ENCODE measurements at places on chromosomes 1 and 21.
A peak's percentile ranks its signal among the peaks of the same experiment; 100 is the strongest.

- peak; percentile 57 for DNase-seq
These were observed 17.4 kb downstream of the TIAM1 start for GRCh38 chr21:31326522-31327242.

- DNase-seq = no peak
These were observed 7.4 kb downstream of the STX6 start for GRCh38 chr1:181015251-181015615.

GRCh38 chr1:63323865-63324778 lies 1.8 kb downstream of the FOXD3 start:
- peak; percentile 20 for DNase-seq

GRCh38 chr1:226474443-226475141 lies 66.7 kb upstream of the PARP1 start:
- no peak for DNase-seq

GRCh38 chr1:102186536-102186935 lies 189.8 kb upstream of the OLFM3 start:
- DNase-seq = no peak

DNA sequence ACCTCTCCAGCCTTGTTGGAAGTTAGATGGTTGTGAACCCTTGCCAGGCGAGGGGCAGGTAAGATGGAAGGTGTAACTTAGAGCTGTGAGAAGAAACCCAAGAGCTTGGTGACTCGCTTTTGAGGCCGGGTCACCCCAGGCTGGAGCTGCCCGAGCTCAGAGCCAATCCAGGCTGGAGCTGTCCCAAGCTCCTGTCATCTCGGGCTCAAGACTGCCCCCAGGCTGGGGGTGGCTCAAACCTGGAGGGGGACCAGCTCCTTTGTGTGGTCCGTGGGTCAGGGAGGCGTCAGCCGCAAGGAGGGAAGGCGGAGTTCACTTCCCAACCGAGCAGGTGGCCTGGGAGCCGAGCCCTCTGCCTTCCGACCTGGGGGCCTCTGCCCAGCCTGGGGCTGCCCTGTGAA lies 2.0 kb downstream of the HUNK start:
- DNase-seq = peak; percentile 44

GRCh38 chr21:43727519-43728153 lies 8.7 kb downstream of the PDXK start:
- no peak for DNase-seq

- DNase-seq = no peak
These were observed 1328.6 kb downstream of the MRPL39 start for GRCh38 chr21:24278711-24279110.

DNA sequence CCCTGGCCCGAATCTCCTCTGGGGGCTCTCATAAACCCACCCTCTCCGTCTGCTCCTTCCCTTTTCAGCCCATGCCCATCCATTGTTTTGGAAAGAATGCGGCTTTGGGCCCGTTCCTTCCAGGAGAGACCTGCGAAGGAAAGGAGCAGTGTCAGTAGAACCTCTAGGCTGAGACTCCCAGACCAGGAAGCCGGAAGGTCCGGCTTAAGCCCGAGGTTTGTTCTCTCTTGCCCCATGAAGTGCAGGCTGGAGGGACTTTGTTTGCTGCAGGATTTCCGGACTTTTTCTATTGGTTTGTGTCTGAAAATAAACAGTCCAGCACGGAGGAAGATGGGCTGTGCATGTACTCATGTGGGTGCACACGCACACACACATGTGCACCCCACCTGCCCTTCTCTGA lies 49.8 kb downstream of the ELK4 start:
- DNase-seq = no peak

GRCh38 chr1:118201524-118201923 lies 16.5 kb upstream of the SPAG17 start:
- no peak for DNase-seq

- peak; percentile 89 for DNase-seq
These were observed 386.2 kb upstream of the ADGRL2 start for GRCh38 chr1:81414488-81415015.

DNA sequence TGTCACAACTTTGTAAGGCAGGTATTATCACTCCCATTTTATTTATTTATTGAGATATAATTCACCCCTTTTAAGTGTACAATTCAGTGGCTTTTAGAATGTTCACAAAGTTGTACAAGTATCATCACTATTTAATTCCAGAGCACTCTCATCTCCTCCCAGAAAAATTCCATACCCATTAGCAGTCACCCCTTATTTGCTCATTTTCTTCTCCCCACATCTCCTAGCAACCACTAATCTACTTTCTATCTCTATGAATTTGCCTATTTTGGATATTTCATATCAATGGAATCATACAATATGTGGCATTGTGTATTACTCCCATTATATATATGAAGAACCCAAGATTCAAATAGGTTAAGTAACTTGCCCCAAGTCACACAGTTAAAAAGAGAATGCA lies 7.0 kb downstream of the DSTYK start:
- DNase-seq = no peak

DNA sequence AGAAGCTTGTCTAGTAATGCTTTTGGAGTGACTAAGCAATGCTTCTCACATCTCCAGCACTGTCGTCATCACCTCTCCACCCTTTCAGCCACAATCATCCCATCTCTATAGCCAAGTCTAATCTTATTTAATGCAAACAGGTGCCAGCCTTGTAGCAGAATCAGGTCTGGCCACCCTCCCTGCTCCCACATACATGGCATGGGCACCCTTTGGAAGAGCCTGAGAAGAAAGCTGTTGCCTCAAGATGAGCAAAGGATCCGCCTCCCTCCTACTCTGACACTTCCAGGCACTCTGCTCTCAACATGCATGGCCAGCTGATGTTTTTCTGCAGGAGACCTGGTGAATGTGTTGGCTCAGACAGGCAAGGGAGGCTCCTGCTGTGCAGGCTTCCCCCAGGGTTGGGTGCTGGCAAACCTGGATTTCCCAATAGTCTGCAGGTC lies 113.1 kb upstream of the GRIK3 start:
- DNase-seq = no peak

DNA sequence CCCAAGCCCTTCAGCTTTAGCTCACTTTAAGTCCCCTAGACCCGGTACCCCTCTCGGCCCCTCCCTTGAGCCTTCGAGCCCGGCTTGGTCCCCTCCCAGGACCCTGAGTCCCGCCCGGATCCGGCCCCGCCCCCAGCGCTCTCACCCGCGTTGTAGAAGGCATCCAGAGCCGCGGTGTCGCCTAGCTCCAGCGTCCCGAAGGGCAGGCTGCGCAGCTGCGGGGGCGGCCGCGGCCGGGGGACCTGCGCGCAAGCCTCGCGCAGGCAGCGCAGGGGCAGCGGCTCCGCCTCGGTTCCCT lies 699 bp downstream of the MAP3K6 start:
- peak; percentile 89 for DNase-seq

DNA sequence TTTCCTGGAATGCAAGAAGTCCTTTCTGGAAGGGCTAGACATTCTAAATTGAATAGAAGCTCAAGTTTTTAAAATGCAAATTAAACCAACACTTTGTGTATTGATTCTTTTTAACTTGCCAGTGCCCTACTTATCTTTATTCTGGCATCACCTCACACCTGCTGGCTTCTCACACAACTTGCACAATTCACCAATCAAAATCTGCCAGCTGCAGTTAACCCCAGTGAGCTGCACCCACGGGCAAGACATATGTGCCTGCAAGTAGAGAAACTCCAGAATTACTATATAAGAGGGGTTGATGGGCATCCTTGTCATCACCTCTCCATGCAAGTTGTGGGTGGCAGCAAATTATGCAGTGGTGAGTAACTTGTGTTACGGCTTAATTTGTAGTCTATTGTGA lies 11.7 kb upstream of the PLPPR4 start:
- no peak for DNase-seq

GRCh38 chr1:229254910-229255541 lies 15.9 kb upstream of the RAB4A start:
- no peak for DNase-seq

DNA sequence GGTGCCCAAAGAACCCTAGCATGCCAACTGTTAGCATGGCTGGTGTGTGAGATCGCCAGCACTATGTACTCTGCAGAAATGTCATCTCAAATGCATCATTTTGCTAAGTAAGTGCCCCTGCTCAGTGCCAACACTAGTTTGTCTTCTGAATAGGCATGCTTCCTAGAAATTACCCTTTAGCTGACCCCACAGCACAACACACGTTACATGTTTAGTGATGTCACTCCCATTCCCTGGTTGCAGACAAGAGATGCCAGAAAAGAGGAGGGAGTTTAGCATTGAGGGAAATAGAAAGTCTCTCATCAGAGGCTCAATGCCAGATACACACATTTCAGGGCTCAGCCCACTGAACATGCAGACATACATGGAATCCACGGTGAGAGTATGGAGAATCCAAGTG lies 9.3 kb upstream of the ST6GALNAC3 start:
- DNase-seq = no peak

Data from right hindlimb (tissue), 1 donor.